Subcutaneous preadipocyte (primary cell): ENCODE measurements at places on chromosomes 13 and 19. TPM values are rescaled to one million over a fixed set of nuclear protein-coding genes. Genes with fewer than 3 reads are reported as not detected.

The MYH14 gene
- total RNA-seq, result not detected in 2 replicates

The LAMP1 gene
- total RNA-seq, result 123 and 129 TPM in 2 replicates

The RPL28 gene
- 171 and 427 TPM in 2 replicates for total RNA-seq

The C19orf73 gene
- 0.37 and 0.78 TPM in 2 replicates for total RNA-seq

The ZNF729 gene
- total RNA-seq, result under 0.01 TPM in 1 of 2 replicates, not detected in the other

The CD70 gene
- 0.59 and 1.5 TPM in 2 replicates for total RNA-seq

The CAPN12 gene
- total RNA-seq, result not detected in 2 replicates

The ZNF497 gene
- 0.73 and 0.78 TPM in 2 replicates for total RNA-seq

The SIGLEC8 gene
- total RNA-seq, result not detected in 2 replicates

The HIF3A gene
- 10.8 and 22.0 TPM in 2 replicates for total RNA-seq

The TMEM221 gene
- not detected in 2 replicates for total RNA-seq

The CTXN1 gene
- total RNA-seq, result 0.73 and 0.78 TPM in 2 replicates

The SIGLEC5 gene
- total RNA-seq, result not detected in 2 replicates

The PCDH9 gene
- total RNA-seq, result 3.7 and 6.5 TPM in 2 replicates

The IL11 gene
- 0.37 and 1.6 TPM in 2 replicates for total RNA-seq

The CYP2A6 gene
- not detected in 2 replicates for total RNA-seq

The CCDC122 gene
- 5.3 and 6.6 TPM in 2 replicates for total RNA-seq

The MCEMP1 gene
- not detected in 2 replicates for total RNA-seq

The COX7A1 gene
- total RNA-seq, result 3.3 TPM in 2 replicates

The SELENOV gene
- total RNA-seq, result not detected in 2 replicates

The PRSS57 gene
- not detected in 2 replicates for total RNA-seq

The ZNF610 gene
- 0.78 and 2.9 TPM in 2 replicates for total RNA-seq

The CPAMD8 gene
- total RNA-seq, result 0.20 and 0.73 TPM in 2 replicates

The CLIP3 gene
- total RNA-seq, result 5.5 and 6.2 TPM in 2 replicates
